ENCODE measurements at places on chromosomes 1 and 21.
A peak's percentile ranks its signal among the peaks of the same experiment; 100 is the strongest.

- DNase-seq, result no peak
Measured at GRCh38 chr1:177923441-177923840, 46.4 kb downstream of the SEC16B start.

DNA sequence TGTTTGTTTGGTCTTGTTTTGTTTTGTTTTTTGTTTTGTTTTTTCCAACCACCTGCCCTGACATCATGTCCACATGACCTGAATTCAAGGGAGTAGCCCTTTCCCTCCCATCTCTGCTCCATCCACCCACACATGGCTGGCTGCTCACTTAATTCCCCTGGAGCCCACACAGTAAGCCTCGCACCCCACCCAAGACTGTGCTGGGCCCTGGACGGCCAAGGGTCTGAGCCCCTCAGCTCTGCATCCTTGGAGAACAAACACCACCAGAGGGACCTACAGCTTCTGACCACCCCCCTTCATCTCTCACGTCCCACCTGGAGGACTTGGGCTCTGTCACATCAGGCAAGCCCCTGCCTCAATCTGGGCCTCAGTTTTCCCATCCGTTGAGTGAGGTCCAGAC is 39.1 kb downstream of the MATN1 start:
- DNase-seq, result no peak

- DNase-seq, result no peak
Measured at GRCh38 chr1:228767636-228768354, 32.5 kb downstream of the RHOU start.

GRCh38 chr1:1033009-1033587 is 13.2 kb downstream of the AGRN start:
- DNase-seq, result peak; percentile 90

- no peak for DNase-seq
Measured at GRCh38 chr1:242448910-242449645, 75.4 kb downstream of the PLD5 start.
